ENCODE measurements at places on chromosomes 6 and 20.

DNA sequence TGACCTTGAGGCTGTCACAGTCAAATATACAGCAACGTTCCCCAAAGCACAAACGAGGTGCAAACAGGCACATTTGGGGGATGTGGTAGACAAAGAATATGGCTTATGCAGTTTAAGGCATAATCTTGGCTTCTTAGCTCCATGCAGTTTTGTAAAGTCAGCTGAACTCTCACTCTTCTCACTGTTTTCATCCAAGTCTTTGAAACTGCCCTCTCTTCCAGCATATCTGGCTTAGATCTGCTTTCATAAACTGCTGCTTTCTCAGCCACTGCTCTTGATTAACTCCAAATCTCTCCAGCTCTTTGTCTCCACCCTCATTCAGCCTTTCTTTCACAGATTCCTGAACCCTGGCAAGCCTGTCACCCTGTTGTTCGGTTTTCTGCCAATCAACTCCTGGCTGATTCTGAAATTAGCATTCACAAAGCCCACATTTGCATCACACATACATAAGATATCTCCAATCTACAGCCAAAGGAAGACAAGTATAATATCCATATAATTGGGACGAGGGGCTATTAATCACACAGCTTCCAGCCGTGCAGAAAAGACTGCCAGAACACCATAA, 301.1 kb upstream of the RNF217 start:
- DNase-seq: no peak

DNA sequence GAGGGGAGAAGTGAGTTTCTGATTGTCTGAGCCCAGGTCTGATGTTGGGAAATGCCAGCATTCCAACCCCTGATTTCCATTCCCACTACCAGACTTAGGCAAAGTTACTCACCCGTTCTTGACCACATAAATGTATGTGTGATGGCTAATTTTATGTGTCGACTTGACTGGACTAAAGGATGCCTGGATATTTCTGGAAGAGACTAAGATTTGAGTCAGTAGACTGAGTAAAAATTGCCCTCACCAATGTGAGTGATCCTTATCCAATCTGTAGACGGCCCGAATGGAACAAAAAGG, 95.8 kb upstream of the TAB2 start:
- no peak for DNase-seq

DNA sequence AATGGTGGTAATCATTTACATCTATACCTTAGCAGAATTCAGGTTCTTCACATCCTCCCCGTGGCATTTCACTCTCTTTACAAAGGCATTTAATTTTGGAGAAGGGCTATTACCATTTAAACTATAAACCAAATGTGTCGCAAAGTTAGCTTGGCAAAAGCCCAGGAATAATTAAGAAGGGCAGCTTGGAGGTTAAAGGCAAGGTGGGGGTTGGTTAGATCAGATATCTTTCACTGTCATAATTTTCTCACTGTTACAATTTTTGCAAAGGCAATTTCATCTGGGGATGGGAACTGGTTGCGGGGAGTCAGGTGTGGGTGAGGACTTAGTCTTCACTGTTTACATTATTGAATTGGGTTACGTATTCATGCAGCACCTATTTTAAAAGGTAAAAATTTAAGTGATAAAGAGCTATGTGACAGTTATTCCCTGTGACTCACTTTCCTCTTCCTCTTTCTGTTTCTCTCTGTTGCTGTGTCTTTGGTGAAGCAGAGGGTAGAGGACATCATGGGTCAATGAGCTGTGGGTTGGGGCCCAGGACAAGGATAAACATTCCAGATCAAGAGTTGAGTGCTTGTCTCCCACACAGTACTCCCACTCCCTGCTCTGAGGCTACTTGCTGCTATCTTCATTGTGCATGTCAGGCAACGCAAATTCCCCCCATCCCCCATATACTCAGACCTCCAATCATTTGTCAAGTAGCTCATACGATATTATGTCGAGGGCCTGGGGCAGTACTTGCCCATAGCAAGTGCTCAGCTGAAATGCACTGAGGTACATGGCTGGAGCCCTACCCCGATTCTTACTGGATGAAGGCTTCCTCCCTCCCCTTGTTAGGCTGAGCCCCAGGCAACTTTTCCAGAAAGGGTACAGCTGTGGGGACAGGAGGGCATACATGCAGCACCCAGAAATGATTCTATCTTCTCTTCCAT, 223.1 kb upstream of the MYLIP start:
- no peak for DNase-seq

DNA sequence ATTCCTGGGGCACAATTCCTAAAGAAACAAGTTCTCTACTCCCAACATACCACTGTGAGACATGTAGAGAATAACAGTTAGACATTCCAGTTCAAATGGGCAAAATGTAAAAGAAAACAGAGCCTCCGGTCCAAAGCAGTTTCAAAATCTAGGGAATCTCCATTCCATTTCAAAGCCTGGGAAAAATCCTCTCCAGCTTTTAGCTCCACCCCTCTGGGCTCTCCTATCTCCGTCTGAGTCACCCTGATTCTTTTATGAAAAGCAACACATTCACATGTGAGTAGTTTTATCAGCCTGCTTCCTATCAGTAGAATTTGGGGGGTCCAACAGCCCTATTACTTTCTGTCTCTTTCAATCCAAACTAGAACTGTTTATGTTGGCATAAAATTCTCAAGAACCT, 3.7 kb downstream of the CSNK2A1 start:
- no peak for DNase-seq

DNA sequence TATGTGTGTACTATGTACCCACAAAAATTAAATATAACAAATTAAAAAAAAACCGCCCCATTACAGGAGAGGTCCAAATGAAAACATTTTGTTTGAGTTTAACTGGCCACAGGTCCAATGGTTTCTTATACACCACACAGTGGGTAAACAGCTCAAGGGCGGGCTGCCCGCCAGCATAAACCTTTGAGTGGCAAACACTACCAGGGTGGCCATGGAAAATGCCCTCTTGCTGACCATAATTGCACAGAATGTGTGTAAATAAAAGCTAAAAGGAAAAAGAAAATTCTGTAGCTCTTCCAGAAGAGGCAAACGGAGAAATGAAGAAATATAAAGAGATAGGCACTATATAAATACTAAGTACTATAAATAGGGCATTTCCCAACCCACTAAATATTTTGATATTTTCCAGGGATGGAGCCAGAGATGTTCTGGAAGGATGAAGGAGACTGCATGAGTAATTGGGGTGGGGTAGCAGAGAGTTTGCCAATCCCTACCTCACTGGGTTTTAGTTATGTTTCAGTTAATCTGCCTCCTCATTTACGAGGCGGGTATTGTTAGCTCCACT, 1.1 kb upstream of the CDC5L start:
- DNase-seq: no peak

- no peak for DNase-seq
Observed at GRCh38 chr6:138429761-138430160, 25.7 kb downstream of the HEBP2 start.

DNA sequence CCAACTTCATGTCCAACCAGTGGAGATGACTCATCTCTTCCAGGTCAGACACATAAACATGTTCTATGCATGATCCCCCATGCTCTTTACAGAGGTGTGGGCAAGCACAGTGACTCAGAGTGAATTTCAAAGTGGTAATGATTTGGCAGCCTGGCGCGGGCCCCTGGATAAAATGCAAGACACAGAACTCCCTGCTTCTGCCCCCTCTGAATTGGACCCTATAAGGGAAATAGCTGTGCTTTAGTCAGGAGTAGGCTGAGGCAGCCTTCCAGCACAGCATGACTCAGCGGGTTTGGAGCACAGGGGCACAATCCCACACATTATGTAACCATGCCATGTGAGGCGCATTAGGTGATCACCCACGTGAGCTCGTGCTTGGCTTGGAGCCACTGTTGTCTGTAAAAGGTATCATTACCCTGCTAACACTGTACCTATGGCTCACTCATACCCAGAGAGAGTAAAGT, 127.4 kb downstream of the C6orf118 start:
- peak; percentile 15 for DNase-seq

GRCh38 chr6:56314683-56315523, 67.5 kb upstream of the COL21A1 start:
- no peak for DNase-seq

GRCh38 chr20:2234598-2235191, 61.1 kb upstream of the TGM3 start:
- DNase-seq: no peak

GRCh38 chr6:160733050-160733646, 31.1 kb downstream of the PLG start:
- DNase-seq: no peak

- no peak for DNase-seq
Observed at GRCh38 chr20:9923648-9924047, 84.8 kb upstream of the PAK5 start.

DNA sequence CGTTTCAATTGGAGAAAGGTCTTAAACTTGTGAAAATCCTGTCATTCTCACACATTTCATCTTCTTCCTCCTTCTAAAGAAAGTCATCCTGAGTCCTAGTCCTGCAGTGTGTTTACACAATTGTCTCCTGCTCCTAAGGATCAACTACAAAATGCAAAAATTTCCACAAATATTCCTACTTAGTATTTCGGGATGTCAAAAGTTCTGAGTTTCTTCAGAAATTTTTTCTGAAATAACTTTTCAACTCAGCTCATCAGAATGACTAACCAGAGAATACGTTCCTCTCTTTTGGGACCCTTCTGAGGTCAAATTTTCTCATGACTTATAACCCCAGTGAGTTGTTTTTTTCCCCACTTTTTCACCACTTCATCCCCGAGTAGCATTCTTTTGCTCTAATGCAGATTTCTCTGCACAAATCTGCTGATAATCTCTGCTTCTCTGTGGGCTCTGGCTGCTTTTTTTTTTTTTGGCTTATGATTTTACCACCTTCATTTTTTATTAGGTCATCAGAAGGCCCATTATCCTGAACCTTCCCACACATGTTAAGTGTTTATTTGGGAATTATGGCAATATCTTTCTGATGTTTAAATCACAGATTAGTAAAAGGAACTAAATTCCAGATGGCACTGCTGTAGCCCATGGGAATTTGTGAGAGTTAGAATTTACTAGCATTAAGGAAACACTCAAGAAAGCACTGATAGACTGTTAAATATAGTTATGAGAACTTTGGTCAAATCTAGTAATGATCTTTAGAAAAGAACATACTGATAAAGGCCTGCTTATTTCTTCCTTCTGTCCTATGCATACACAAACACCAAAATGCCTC, 41.4 kb downstream of the MAP3K5 start:
- DNase-seq: no peak

GRCh38 chr20:1827974-1828785, 67.0 kb upstream of the SIRPA start:
- no peak for DNase-seq

DNA sequence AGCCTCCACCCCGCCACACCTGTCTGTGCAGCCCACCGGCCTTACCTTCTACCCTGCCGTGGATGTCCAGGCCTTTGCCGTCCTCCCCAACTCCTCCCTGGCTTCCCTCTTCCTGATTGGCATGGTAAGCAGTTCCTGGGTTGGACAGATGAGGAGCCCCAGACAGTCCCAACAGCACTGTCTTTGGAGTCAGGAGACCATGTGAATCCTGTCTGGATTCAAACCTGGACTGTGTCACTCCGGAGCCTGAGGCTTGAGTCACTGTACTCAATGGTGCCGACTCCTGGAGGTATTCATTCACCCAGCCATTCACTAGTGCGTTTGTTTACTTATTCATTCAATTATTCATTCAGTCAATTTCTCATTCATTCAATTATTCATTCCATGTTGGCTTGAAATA, 20.0 kb upstream of the LBP start:
- no peak for DNase-seq

GRCh38 chr6:129497481-129498441, 212.2 kb downstream of the ARHGAP18 start:
- no peak for DNase-seq

DNA sequence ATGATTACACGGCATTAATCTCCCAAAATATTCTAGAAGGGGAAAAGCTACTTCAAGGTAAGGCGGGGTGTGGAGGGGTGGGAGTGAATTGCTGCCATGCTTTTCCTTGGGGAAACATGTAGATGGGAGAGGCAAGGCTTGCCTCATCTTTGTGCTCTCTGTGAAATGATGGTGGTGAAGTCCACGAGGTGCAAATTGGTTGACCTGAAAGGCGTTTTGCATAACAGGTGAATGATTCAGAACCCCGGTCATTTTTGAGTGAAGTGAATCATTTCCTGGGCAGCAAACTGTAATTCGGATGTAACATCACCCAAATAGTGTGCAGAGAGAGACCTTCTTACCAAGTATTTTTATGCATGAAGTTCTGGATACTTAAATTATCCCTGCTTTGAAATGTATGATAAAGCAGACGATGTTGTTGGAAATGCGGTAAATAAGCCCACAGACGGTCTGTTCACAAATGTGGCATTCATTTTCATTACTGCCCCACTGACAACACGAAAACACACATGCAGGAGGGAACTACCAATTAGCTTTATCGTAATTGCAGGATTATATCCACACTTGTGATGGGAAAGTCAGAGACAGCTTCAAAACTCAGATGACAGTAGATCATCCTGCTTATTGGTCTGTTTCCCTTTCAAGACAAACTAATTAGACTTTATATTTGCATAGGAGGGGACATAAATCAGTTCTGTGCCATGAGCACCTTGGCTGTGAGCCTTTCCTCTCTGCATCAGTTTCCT, 3.0 kb downstream of the CDH4 start:
- peak; percentile 25 for DNase-seq

DNA sequence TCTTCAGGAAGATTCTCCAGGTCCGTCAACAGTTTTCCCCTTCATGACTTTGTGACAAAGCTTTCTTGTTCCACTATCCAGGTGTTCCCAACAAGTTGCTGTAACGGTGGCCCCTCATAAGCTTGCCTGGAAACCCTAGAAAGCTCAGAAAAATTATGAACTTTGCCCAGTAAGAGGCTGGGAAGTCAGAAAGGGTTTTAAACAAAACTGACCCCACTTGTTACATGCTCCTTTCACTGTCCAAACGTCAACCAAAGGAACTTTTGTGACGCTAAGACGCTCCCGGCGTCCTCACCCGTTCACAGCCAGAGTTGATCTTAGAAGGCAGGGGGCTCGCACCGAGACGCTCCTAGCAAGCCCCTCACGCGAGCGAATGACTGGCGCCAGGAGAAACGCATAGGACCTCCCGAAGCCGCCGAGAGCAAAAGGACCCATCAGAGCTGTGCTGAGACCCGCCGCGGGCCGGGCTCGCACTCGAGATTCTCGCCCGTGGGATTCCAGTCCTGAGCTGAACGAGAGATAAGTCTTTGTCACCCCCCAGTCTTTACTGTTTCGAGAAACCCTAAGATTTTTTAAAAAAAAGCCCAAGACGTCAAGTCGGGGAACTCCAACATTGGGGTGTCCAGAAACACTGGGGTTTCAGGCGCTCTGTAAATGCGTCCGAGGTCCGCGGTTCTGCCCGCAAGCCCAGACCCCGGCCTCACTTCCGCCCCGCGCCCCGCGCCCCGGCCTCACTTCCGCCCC, 544 bp upstream of the ACAT2 start:
- no peak for DNase-seq

DNA sequence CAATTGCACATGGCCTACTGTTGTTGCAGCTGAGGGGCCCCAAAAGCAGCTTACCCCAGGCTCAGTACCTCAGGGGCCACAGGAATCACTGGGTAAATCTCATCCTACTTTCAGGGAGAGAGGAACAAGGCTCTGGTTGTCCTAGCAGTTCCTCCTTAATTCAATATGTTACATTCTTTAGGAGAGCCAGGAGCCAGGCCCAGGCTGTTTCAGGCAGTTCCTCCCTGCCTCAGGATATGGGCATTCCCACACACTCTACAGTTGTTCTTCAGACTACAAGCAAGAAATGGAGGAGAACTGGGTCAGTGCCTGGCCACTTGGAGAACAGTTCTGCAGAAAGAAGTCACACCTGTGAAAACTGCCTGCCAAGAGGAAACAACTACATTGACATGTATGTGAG, 9.6 kb upstream of the BTN3A2 start:
- DNase-seq: no peak

Measured in keratinocyte (primary cell).